CD4-positive, alpha-beta T cell treated with Interleukin-15 for 4 hours (primary cell): ENCODE measurements at places on chromosomes 5 and 9.

DNA sequence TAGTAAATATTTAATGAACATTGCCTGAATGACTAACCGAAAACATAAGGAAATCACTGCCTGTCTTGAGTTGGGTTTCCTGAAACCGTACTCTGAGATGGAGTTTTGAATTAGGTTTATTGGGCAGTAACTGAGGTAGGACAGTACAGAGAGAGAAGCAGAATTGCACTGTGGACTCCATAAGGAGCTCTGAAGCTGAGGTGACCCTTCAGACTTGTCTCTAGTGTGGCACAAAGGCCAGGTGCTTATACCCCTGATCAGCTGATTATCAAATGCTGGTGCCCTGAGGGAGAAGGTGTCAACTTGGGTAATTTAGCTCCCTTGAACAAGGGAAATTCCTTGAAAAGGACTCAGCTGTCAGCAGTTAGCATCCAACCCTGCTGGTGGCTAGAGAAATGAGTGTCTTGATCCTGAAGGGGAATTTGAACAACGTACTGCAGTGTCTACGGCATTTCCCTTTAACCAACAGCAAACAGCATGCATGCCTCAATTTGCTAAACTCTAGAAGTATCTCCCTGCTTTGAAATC, 135.0 kb upstream of the SMARCA2 start:
- DNase-seq, result no peak

DNA sequence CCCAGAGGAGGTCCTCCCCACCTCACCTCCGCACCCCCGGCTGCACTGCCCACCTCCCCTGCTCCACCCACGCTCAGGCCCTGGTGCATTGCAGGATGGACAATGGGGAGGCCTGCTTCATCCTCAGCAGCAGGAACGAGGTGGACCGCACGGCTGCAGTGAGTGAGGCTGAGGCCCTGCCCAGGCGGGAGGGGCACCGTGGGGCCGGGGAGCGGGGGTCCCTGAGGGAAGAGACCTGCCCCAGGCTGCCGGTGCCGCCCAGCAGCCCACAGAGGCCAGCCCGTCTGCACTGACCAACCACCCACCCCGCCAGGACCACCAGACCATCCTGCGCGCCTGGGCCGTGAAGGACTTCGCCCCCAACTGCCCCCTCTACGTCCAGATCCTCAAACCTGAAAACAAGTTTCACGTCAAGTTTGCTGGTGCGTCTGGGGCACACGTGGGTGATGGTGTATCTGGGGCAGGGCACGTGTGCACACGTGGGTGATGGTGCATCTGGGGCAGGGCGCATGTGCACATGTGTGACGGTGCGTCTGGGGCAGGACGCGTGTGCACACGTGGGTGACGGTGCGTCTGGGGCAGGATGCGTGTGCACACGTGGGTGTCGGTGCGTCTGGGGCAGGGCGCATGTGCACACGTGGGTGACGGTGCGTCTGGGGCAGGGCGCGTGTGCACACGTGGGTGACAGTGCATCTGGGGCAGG, 66.7 kb downstream of the KCNT1 start:
- no peak for DNase-seq

DNA sequence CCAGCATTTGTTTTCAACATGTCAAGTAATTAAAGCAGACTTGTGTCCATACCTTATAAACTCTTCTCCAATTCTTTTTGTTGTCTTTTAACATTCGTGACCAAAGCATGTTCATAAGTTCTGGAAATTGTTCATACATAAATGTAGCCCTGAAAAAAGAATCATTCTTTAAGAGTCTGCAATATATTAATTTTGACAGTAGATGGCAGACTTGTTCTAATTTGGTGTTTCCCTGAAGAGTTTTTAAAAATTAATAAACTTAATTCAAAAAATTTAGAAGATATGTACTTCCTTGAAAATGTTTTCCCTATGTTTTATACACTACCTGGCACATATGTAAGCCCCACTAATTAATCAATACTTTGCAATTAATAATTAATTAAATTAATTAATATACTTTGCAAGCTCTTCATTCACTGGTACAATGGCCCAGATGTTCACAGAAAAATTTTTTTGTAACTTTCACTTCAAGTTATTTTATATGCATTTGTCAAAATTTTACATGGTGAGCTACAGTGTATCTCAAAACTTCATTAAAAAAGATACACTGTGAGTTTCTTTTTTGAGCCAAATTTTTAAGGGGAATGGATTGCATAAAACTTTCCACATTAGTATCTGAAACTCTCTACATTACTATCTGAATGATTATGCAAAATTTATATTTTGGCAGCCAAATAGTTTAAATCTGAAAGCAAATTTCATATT, 42.1 kb downstream of the CLINT1 start:
- DNase-seq, result peak; percentile 27

GRCh38 chr9:86926145-86926544, 21.2 kb downstream of the GAS1 start:
- DNase-seq, result no peak

DNA sequence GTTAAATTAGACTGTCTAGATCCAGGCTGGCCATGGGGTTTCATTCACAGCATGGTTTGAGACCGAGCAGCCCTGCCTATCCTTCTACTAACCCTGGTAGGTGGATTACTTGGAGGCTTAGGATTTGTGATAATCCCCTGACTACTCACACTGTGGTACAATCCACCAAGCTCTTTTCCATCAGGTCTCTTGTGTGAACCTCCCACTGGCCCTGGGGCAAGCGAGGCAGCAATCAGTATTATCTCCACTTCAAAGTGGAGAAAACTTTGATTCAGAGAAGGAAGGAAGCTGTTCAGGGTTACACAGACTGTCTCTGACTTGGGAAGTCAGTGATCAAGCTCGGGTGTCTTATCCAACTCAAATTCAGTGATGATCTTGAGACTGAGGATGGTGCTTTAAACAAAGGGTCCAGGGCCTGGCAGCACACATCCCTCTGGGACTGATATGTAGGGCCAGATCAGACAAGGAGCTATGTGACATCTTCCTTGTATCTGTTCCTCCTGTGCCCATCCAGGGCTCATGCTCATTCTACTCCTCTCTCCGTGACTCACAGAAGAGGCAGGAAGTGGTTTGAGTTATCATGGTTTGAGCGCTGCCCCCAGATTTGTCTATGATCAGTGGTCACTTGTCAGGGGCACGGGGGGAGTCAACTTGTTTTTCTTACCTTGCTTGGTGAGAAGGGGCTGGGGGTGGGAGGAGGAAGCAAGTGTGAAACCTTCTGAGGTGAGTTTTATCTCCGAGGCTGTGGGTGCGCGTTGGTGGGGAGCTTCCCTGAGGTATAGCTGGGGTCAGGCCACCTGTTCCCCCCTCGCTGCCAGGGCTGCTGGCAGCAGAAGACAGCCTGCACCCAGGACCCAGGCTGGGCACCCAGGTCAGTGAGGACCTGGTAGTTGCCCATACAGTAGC, 48.6 kb downstream of the RGS3 start:
- peak; percentile 71 for DNase-seq

GRCh38 chr5:15002173-15002572, 130.6 kb upstream of the ANKH start:
- no peak for DNase-seq

- no peak for DNase-seq
Measured at GRCh38 chr9:114693248-114693855, 11.4 kb upstream of the TEX48 start.

GRCh38 chr5:97162045-97162444, 19.6 kb upstream of the LIX1 start:
- peak; percentile 56 for DNase-seq

- DNase-seq, result no peak
Measured at GRCh38 chr5:37043693-37044092, 167.1 kb downstream of the NIPBL start.

GRCh38 chr9:105278751-105279150, 34.3 kb downstream of the SLC44A1 start:
- no peak for DNase-seq

GRCh38 chr9:69308206-69308931, 16.6 kb upstream of the ENTREP1 start:
- no peak for DNase-seq

DNA sequence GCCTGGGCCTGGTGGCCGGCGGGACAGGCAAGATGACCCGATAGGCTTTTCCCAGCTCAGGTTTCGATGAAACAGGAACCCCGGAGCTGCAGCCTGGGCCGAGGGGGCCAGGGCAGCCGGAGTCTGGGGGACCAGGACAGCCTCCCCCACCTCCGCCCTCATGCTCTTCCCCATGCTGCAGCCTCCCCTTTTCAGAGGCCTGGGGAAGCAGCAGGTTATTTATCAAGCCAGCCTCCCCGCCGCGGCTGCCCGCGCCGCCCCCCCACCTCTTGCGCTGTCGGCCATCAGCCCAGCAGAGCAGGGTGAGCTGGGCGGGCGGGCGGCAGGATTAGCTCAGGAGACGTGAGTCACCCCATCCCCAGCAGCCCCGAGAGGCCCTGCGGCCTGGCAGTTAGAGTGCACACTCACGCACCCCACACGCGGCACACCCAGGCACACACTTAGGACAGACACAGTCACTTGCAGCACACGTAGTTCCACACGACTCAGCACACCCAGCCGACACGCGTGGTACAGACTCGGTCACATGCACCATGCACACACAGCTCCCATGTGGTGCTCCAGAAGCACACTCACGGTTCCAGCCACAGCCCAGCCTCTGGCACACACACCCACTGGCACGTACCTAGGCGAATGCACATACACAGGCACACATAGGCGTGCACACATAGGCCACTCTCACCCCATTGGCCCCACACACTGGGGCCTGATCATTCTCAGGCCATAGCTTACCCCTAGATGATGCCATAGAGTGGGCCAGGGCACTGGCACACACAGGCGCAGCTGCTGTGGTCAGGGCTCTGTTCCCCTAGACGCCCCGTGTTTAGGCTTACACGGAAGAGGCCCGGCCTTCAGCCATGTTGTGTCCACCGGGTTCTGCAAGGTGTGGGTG, 13.0 kb downstream of the CXXC5 start:
- DNase-seq, result no peak

DNA sequence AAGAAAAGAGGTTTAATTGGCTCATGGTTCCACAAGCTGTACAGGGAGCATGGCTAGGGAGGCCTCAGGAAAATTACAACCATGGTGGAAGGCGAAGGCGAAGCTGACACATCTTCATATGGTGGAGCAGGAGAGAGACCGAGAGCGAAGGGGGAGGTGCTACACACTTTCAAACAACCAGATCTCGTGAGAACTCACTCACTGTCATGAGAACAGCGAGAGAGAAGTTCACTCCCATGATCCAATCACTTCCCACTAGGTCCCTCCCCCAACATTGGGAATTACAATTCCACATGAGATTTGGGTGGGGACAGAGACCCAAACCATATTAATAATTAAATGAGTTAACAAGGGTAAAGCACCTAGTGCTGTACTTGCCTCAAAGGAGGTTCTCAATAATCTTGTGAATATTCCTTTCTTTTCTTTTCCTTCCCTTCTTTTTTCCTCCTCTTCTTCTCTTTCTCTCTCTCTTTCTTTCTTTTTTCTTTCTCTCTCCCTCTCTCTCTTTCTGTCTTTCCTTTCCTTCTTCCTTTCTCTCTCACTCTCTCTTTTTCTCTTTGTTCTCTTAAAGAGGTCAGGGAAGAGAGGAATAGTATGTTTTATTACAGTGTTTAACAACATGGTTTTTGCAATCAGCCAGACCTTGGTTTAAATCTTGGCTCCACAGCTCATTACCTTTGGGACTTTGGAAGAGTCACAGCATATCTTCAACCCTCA, 29.0 kb downstream of the TNFSF15 start:
- no peak for DNase-seq

DNA sequence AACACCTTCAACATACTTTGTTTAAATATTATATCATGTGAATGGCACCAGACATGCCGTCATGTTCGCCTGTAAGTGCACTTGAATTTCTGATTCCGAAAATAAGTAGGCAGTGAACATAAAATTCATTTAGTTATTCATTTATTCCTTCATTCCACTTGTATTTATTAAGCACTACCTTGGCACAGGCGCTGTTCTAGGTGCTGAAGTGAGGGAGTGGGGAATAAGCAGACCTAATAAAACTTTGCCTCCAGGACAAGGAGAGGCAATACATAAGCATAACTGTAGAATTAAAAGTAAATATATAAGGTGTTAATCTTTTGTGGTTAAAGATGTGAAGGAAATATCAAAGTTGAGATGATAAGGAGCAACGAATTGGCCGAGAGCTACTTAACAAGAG, 297.4 kb downstream of the TENT4A start:
- no peak for DNase-seq

GRCh38 chr9:14250794-14251153, 63.2 kb downstream of the NFIB start:
- DNase-seq, result no peak

DNA sequence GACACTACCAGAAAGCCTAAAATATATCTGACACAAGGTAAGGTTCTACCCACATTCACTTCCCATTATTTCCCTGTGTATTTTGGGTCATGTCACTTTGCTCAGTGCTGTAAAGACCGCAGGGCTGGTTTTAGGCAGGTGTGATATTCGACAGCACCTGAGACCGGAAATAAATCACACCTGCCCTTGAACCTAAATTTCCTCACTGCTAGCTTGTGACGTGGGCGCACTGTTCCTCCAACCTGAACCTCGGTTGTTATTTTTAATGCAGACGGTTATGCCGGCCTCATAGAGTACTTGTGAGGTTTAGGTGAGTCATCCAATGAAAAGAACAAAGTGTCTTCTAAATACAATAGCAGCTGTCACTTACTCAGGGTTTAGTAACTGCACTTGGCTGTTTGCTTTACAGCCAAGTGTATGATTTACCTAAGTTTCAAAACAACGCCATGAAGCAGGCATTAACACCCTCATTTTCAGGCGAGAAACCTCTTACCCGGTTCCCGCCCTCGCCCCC, 20.7 kb upstream of the ZNF782 start:
- peak; percentile 39 for DNase-seq

DNA sequence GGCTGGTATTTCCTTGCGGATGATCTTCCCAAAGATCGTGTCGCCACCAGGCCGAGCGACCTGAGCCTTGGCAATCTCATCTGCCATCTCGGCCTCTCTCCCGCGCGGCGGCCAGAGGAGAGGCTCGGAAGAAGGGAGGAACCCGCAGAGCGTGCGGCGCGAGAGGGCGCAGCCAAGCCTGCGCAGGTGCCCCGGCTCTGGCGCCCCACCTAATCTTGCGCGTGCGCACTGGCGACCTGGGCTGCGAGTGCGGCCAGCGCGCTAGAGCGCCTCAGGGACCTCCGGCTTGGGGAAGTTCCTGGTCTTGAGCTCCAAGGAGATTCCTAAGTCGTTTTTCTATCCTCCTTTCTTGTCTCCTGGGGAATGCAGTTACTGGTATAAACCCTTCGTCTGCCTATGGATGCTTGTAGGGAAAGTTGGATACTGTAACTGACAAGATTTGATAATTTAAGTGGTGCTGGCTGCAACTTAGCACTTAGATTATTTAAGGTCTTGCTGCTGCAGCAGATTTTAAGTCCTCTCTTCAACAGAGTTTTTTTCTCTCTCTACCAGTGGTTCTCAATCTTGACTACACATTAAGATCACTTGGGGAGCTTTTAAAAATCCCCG, at the start of gene HINT1:
HINT1 (minus strand) TSS at position 138 of the 609 bp plus-strand sequence; CDS start at position 87, 51 bp downstream.
- peak; percentile 93 for DNase-seq

DNA sequence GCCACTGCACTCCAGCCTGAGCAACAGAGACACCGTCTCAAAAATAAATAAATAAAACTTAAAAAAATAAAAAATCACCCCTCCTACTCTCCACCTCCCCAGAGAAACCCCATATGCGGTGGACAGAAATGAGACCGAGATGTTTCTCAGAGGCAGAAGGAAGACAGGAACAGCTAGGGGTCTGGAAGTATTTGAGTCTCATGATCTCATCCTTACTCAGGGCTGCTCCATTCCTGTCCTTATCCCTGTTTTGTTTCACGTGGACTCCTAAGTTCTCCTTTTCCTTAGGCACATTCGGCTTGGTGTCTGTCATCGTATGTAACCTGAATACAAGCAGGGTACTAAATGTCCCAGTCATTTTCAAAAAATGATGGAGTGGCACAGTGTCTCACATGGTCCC, 76.1 kb downstream of the C9orf50 start:
- DNase-seq, result no peak
